ENCODE measurements at places on chromosomes 2 and 18. TPM values are rescaled to one million over a fixed set of nuclear protein-coding genes. Genes with fewer than 3 reads are reported as not detected.

The SCN9A gene
- 11.5 TPM for total RNA-seq

- no peak for DNase-seq
Observed at GRCh38 chr2:227816507-227817294, 3.1 kb downstream of the CCL20 start.

- DNase-seq: no peak
Observed at GRCh38 chr2:14285812-14286211, 346.7 kb upstream of the LRATD1 start.

DNA sequence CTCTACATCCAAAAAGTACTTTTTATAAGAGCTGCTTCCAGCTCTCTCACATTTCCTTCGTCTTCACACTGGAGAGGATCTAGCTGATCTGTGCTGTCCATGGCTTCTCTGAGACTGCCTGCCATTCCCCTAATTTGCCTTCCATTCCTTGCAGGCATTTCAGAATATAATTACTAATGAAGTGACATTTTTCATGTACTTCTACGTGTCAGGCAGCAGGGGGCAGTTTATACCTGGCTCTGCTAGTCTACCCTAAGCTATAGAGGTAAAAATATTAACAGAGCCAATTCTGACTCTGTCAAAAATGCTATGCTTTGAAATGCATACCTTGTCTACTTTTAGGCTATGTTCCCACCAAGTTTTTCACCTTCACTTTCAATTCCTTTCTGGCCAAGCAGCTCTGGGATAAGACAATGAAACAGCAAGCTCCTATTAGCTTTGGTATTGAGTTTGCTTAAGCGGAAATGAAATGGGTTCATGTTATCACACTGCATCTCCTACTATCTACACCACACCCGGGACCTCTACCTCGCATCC, 81.9 kb downstream of the MEP1B start:
- DNase-seq: peak; percentile 42

DNA sequence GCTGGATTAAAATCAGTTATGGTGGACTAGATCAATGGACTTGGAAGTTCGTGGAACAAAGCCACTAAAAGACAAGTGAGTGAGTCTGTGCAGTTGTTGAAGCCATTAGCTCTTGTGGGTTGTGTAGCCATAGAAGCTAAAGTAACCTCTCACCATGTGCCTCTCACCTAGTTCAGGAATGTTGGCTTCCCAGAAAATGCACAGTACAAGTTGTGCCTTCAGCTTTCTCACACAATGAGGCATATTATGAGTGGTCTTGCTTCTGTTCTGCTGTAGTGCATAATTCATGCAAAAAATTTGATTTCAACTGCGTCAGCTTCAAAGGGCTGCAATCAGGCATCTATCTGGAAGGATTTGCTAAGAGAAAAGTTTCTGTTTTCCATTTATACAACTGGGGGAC, 26.2 kb downstream of the CERS6 start:
- DNase-seq: no peak

The TMEM178A gene
- total RNA-seq: 0.13 TPM

- DNase-seq: no peak
Observed at GRCh38 chr2:20317690-20318089, 33.0 kb downstream of the PUM2 start.

The ARHGAP25 gene
- total RNA-seq: not detected

- DNase-seq: no peak
Observed at GRCh38 chr2:26792720-26793119, 6.9 kb downstream of the CENPA start.

DNA sequence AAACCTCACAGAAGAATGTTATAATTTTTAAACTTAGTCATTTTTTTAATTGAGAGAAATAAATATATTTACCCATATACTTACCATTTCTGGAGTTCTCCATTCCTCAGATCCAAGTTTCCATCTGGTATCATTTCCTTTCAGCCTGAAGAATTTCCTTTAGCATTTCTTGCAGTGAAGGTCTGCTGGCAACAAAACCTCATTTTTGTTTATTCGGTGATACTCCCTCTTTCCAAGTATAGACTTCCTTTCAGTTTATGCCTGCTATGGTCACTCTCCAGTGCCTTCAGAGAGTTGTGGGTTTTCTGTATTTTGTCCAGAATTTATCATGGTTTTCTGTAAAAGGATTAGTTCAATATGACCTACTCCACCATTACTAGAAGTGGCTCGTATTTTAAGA, 17.0 kb downstream of the WDPCP start:
- DNase-seq: no peak

DNA sequence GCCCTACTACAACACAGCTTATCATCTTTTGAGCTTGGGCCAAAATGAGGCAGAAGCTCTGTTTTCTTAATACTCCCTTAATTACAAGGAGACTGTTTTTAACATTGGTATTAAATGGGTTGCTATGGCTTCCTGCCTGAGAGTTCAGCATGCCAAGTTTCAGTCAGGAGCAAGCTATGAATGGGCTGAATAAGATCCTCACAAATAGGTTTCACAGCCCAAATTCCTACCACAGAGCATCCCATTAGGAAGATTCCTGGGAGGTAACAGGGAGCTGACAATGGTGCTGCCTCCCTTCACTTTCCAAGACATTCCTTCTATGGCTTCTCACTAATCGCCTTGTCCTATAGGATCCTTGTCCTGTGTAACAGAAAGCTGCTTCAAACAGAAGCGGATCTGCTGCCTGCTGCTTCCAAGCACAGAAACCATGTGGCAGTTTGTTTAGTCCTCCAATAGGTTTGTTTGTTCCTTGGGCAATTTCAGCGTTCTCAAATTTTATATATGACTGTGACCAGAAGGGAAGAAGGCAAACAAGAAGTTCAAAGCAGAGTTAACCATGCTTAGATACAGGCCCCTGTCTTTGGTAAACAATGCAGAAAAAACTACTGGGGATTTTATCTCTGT, 70.9 kb downstream of the NCKAP5 start:
- no peak for DNase-seq

The GALNT5 gene
- total RNA-seq: 1.7 TPM

GRCh38 chr2:234945339-234945873, 6.4 kb upstream of the SH3BP4 start:
- DNase-seq: peak; percentile 17

DNA sequence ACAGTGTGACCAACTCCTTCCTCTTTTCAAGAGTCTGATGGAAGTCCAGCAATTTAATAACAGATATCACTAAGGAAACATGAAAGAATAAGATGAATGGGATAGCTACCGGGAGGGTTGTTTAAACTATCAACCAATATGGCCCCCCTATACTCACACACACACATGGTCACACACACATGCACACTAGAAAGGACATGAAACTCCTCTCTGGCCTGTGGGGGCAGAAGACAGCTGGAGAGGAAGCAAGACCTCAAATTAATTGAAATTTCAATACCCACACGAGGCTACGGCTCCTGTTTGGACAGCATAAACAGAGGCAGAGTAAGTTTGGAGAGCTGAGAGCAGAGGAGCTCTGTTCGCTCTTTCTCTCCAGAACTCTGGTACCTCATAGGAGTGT, 34.7 kb upstream of the REEP1 start:
- DNase-seq: no peak

GRCh38 chr2:18253686-18254197, 306.7 kb downstream of the RDH14 start:
- no peak for DNase-seq

GRCh38 chr18:49161627-49162026, 210.9 kb upstream of the SMAD7 start:
- no peak for DNase-seq

The GALNT1 gene
- 121 TPM for total RNA-seq

The RAD51AP2 gene
- total RNA-seq: not detected

All from SJSA1 (cell line).